ENCODE measurements at places on chromosomes 3 and 15.

DNA sequence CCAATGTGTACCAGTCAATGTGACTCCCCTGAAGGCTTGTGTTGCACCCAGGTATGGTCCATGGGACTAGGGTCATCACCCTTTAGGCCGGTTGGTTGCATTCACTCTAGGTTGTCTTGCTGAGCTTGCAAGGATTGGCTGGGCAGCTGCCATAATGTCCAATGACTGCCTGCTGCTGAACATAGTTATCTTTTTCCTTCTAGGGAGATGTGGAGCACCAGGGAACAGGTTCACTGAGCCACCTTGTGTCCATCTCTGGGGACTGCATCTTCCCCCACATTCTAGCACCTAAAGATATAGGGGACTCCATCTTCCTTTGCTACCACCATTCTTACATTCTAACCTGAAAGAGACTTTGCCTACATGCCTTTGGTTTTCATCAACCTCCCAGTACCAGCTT is 580.4 kb upstream of the TBL1XR1 start:
- no peak for DNase-seq

GRCh38 chr3:85304360-85304964 is 345.7 kb downstream of the CADM2 start:
- no peak for DNase-seq

GRCh38 chr3:169350228-169350627 is 313.3 kb downstream of the MECOM start:
- no peak for DNase-seq

GRCh38 chr3:148970271-148970670 is 21.1 kb upstream of the GYG1 start:
- DNase-seq: no peak

DNA sequence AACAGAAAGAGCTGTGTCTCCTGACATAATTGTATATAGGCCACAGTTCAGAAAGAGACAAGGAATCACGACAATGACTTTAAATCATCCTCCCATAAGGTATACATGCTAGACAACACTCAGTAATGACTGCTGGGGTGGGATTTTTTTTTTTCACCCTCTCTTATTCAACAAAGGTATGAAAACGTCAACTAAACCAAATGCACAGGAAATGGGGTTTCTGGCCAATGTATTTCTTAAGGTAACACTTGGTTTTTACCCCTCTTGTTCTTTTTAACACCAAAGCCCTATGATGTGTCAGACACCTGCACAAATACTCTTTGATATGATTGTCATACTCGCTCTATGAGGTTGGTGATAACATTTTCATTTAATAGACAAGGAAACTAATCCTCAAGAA is 78.3 kb downstream of the MCF2L2 start:
- no peak for DNase-seq

GRCh38 chr3:126014252-126014651 is 45.3 kb downstream of the ROPN1B start:
- DNase-seq: no peak

- no peak for DNase-seq
These were observed 82.1 kb upstream of the PRTG start for GRCh38 chr15:55824857-55825613.

- no peak for DNase-seq
These were observed 460.0 kb downstream of the PDCD6IP start for GRCh38 chr3:34258271-34258998.

GRCh38 chr15:87477737-87478686 is 778.5 kb downstream of the NTRK3 start:
- no peak for DNase-seq

DNA sequence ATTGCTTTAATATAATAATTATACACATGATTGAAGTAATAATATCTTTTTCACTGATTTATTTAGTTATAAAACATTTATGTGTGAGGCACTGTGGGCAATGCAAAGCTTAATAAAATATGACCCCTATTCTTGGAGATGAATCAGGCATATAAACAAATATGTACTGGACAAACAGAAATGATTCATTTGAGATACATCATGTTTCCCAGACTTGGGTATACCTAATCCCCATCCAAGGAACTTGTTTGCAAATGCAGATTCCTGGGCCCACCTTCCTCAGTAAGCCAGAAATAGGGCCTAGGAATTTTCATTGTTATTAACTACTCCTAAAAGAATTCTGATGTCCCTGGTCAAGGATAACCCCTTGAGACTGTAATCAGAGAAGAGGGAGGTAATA is 184.2 kb downstream of the CHL1 start:
- no peak for DNase-seq

DNA sequence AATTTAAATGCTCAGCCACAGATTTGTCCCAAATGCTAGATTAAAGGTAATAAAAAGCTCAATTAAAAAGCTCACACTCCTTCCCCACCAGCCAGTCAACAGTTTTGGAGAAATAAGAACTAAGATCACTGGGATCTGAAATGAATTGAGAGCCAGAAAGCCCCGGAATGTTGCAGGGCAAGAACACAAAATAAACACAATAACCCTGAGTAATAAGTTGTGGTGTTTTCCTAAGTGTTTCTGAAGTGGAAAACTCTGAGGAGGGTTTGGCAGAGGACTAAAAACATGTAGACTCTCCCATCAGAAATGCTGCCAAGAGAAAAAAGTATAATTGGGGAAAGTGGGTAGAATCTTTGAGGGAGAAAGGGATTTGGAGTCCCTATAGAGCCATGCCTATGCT is 127.8 kb downstream of the ABI3BP start:
- DNase-seq: no peak

- no peak for DNase-seq
These were observed 250.9 kb upstream of the SEMA6D start for GRCh38 chr15:47466357-47466756.

DNA sequence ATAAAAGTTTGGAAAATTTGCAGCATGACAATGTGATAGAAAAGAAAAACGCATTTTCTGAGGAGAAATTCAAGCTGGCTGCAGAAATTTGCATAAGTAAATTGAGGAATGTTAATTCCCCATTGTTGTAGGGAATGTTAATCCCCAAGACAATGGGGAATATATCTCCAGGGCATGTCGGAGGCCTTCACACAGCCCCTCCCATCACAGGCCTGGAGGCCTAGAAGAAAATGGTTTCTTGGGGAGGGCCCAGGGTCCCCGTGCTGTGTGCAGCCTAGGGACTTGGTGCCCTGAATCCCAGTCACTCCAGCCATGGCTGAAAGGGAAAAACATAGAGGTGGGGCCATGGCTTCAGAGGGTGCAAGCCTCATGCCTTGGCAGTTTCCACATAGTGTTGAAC is 101.1 kb downstream of the BOC start:
- no peak for DNase-seq

DNA sequence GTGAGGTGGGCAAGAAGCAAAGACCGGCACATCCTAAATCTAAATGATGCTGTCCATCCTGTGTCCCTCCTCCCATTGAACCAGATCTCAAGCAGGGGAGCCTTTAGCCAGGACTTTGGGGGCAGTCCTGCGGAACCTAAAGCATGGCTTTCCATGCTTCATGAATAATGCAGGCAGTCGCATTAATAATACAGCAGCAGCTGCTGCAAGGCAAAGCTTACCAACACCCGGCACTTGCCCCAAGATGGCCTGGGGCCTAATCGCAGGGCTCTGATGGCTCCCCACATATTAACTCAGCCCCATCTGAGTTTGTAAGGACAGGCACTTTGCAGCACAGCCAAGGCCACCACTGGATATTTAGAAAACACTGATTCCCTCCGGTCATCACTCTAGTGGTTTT is 114.4 kb downstream of the NTRK3 start:
- no peak for DNase-seq

DNA sequence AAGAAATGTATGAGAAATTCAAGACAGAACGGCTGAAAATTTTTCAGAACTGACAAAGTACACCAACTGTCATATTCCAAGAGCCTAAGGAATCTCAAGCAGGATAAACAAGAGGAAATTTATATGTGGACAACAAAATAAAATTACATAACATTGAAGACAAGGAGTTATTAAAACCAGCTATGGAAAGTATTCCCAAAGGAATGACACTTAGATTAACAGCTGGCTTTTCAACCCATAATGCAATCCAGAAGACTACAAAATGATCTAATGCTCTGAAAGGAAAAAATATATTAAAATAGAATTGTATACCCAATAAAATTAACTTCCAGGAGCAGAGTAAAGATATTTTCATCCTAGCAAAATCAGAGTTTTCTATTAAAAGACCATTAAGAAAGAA is 132.2 kb upstream of the BNIP2 start:
- no peak for DNase-seq

GRCh38 chr3:87397211-87397610 is 120.8 kb upstream of the POU1F1 start:
- DNase-seq: no peak
